Omental fat pad (tissue), 4 donors: ENCODE measurements at places on chromosomes 7 and 10. TPM values are rescaled to one million over a fixed set of nuclear protein-coding genes. Genes with fewer than 3 reads are reported as not detected.
A peak's percentile ranks its signal among the peaks of the same experiment; 100 is the strongest.

DNA sequence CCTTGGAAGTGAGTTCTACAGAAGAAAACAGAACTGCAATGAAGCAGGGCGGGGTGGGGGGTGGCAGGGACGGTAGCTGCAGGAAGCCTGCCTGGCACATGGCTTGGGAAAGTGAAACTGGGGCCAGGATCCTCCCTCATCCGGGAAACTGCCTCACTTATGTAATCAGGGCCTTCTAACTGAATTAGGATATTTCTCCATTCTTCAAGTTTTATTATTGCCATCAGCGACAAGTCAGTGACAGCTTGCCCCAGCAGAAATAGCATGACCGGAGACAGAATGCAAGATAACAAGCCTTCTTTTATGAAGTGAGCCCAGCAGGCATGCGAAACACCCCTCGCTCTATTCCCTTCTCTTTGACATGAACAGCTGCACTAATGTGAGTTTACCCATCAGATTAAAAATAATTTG, 77.5 kb upstream of the CACUL1 start:
- DNase-seq, result no peak

- peak; percentile 14 for DNase-seq
Measured at GRCh38 chr10:86363184-86363832, 3.3 kb downstream of the GRID1 start.

DNA sequence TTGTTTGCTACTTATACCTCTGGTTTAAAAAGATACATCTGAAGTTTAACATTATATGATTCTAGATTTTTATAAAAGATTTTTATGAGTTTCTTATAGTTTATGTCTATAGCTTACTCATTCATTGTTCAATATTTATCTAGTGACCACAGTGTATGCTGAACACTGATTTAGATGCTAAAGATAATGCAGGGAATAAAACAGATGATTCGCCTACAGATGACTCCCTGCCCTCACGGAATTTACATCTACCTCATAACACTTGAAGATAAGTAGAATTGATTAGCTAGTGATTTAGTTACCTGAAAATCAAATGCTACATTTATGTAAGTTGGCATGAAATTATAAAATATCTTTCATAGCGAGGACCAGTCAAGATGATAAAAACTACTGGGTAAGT, 105.8 kb downstream of the HIPK2 start:
- no peak for DNase-seq

- no peak for DNase-seq
Measured at GRCh38 chr7:134071355-134072331, 55.5 kb upstream of the LRGUK start.

GRCh38 chr10:4059471-4060138, 274.6 kb upstream of the KLF6 start:
- no peak for DNase-seq

DNA sequence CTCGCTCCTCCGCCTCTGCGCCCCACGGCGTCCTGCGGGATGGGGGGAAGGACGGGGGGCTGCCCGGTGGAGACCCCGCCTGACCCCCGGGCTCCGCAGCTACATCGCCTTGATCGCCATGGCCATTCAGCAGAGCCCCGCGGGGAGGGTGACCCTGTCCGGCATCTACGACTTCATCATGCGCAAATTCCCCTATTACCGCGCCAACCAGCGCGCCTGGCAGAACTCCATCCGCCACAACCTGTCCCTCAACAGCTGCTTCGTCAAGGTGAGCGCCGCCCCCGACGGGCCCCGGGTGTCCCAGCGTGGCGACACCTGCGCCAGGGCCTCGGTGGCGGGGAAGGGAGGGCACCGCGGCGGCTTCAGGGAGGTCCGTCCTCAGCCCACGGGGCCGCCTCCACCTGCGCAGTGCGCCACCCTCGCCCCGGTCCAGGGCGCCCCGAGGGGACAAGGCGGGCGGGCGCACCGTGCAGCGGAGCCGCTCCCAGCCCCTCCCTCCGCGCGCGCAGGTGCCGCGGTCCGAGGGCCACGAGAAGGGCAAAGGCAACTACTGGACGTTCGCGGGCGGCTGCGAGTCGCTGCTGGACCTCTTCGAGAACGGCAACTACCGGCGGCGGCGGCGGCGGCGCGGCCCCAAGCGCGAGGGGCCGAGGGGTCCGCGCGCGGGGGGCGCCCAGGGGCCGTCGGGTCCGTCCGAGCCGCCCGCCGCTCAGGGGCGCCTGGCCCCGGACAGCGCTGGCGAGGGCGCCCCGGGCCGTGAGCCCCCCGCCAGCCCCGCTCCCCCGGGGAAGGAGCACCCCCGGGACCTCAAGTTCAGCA, 793 bp downstream of the FOXL3 start:
- no peak for DNase-seq

DNA sequence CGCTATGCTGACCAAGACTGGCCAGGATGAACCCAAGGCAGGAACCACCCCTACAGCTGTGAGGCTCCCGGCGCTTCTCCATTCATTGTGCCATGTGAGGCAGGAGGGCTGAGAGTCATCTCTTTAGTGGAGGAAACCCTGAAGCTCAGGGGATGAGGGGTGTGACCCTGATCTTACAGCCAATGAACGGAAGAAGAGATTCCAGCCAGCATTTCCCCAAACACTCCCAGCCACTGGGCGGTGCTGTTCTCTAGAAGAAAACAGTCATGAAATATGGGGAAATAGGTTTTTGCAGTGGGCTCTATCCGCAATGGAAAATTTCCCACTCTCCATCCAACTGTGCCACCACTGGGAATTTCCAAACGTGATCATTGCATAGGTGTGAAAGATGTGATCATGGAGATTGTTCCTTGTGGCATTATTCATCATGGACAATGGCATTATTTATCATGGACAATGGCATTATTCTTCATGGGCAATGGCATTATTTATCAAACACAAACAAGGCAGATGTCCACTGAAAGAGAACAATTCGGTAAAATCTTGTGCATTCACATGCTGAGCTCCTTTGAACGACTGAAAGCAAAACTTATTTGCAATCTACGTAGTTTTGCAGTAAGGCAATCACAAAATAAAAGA, 14.0 kb upstream of the SLC18A2 start:
- DNase-seq, result no peak

Gene SPDYE9
- not detected for total RNA-seq

Gene VSTM4
- 19.1 TPM for total RNA-seq
